Lower leg skin (tissue), 4 donors: ENCODE measurements at places on chromosomes 3 and 15.

GRCh38 chr3:42680806-42681205 lies 4.5 kb upstream of the KLHL40 start:
- peak; percentile 42 for DNase-seq

- no peak for DNase-seq
Observed at GRCh38 chr3:63015614-63016309, 140.5 kb upstream of the CADPS start.

DNA sequence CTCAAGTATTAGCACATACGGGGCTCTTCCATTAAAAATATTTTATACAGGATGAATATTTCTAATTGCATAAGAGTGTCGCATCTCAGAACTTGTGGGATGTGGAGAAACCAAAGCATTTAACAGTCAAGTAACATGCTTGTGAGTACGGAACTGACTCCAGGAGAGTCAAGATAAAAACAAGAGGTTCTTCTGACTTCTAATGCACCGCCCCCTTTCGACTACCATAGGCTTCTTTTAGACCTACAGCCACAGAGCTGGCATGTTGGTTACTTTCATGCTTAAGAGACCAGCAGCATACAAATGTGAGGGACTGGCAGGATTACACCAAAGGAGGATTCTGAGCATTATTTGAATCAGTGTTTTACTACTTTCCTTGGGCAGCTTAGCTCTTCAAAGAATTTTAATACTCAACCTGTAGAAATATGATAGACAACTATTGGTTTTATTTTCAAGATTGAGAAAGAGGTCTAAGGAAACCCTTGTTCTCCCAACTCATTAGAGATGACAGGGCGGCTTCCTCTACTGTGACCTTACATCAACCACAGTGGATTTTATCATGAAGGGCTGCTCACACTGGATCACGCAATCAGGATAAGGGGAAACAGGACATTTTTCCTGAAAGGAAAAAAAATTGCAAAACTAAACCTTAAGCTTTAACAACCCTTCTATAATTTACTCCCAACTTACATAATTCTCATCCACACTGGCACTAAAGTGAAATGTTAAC lies 14.0 kb downstream of the ETV5 start:
- no peak for DNase-seq

DNA sequence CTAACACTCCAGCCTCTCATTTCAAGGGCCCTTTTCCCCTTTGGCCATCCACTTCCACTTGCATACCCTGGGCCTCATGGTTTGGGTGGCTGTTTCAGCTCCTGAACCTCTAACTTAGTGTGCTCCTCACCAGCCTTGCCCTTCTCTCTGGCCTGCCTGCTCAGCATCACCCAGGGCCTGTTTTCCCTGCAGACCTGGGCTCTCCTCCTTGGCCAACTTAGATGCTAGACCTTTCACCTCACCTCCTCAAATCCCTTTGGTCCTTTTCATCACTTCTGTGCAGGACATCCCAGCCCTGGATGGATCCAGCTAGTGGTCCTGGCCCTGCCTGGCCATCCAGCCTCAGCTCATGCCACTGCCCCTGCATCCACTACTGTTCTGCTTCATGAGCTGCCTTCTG lies 95.4 kb downstream of the CACNA1D start:
- DNase-seq = no peak

- DNase-seq = no peak
Observed at GRCh38 chr3:178778589-178778988, 242.4 kb downstream of the KCNMB2 start.

DNA sequence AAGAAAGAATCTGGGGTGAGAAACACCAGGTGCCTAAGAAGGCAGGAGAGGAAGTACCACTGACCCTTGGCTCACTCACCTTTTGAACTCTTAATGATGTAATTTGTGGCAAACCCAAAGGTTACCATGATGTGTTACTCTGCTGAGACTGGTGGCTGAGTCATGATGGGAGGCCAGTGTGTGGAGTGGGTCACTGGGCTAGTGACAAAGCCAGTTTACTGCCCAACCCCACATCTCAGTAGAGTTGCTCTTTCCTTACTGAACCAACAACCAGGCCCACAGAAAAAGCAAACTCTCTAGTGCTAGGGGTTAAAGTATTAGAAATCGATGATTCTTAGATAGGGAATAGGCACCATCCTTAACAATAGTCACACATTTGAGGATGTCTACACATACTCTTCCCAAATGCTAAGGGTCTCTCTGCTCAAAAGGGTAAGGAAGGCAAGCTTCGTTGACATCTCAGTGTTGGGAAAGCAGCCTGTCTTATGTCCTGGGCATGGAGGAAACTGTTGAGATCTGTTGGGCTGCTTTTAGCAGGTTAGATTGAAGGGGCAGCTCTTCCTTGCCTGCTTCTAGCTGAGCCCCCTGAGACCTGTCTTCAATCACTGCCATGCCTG lies 3.1 kb downstream of the RBP2 start:
- no peak for DNase-seq

DNA sequence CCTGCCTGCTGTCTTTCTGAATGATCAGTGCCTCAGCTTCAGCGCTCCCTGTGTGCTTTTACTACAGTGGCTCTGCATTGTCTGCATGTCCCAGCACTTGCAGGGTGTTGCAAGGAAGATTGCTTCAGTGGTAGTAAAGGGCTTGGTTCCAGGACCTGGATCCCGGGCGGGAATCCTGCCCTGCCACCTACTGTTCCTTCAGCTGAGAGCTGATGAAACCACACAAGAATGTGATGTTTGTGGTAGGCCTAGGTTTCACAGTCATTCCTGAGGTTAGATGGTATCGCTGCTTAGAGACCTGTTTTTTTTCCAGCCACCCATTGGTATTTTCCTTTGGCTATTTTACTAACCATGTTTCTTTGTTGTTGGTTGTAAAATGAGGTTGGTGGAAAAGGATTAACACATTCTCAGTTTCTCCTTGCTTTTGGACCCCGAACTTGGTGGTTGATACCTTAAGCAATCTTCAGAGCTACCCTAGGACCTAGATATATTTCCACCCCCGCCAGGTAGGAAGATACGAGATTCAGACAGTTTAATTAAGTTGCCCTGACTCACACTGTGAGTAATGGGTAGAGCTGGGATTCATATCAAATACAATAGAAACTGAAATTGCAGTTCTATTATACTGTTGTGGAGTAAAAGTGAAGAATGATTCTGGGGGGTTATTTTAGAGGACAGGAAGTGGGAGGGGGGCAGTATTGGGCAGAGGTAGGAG lies 11.4 kb downstream of the GPR87 start:
- DNase-seq = peak; percentile 81

DNA sequence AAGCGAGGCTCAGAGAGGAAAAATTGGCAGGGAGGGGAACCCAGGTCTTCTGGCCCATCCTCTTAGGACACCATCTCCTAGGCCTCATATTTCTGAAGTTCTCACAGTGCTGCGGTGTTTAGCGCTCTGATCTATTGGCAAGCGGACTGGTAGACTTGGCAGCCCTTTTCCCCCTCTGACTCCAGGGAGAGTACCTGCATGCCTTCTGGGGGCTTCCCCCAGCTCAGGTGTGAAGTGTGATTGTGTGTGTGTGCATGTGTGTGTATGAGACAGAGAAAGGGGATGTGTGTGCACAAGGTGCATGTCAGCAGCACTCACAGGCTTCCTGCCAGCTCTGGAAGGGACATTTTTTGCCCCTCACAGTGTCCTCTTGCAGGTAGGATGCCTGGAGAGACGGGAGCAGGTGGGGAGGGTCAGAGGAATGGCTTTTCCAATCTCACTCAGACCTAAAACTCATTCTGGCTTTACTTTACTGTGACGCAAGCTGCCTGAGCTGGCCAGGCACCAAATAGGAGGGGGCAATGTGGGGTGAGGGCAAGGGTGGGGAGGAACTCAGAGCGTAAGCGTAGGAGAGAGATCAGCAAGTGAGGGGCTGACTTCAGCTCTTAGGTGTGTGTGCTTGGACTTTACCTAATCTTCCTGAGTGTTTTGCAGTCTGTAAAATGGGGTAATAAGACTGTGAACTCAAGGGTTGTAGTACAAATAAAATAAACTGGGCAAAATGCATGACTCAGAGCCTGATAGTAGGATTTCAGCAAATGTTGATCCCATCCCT lies 4.0 kb upstream of the IL17RE start:
- no peak for DNase-seq

DNA sequence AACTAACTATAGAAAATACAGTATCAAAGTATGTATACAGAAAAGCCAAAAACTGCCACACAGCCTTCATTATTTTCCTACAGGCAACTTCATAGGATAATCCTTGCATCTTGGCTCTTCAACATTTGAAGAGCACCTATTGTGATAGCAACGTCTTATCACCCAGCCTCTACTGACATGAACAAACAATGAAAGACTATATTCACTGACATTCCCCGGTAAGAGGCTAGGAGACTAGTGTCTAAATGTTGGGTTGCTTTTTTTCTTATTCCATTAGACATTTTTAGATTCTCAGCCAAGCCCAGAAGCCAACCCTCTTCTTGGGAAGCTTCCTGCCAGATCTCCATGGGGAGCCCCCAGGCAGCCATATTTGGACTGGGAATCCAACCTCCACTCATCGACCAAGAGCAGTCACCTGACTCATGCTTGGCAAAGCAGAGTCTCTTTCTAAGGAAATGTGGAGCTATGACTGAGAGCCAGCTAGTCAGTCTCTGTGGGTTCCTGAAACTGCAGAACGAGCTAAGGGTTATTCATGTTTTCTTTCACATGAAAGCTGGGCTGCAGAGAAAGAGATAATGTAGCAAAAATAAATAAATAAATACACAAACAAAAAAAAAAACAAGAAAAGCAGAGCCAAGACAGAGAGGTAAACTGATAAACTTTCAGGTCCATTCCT lies 227.5 kb downstream of the MAGI1 start:
- no peak for DNase-seq

- DNase-seq = no peak
Observed at GRCh38 chr3:78724859-78725258, 1042.9 kb downstream of the ROBO1 start.

GRCh38 chr3:35931867-35932266 lies 292.5 kb downstream of the ARPP21 start:
- DNase-seq = no peak

DNA sequence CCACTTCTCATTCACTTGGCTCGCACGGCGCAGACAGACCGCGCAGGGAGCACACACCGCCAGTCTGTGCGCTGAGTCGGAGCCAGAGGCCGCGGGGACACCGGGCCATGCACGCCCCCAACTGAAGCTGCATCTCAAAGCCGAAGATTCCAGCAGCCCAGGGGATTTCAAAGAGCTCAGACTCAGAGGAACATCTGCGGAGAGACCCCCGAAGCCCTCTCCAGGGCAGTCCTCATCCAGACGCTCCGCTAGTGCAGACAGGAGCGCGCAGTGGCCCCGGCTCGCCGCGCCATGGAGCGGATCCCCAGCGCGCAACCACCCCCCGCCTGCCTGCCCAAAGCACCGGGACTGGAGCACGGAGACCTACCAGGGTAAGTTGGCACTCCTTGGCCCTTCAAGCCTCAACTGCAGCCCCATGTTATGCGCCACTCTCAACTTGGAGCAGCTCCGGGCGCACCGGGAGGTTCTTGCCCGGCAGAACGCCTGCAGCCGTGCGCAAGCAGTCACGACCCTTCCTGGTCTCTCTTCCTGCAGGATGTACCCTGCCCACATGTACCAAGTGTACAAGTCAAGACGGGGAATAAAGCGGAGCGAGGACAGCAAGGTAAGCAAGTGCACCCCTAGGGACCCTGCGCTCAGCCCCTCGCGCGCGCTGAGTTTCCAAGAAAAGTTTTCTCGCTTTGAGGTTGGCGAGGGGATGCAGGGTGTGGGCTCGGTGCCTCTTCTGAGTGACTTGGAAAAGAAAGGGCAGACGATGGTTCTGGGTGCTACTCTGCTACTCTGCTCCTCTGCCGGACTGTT lies at the start of gene BHLHE40:
Gene BHLHE40, plus strand, starts transcription at position 10 of the 801 bp plus-strand sequence. Its CDS starts 282 bp downstream, at position 292.
- DNase-seq = no peak

GRCh38 chr3:29826712-29827111 lies 545.8 kb downstream of the RBMS3 start:
- DNase-seq = no peak

GRCh38 chr3:56748663-56749231 lies 53.0 kb downstream of the ARHGEF3 start:
- no peak for DNase-seq

- DNase-seq = no peak
Observed at GRCh38 chr3:195587824-195588223, 4.1 kb upstream of the APOD start.

- DNase-seq = no peak
Observed at GRCh38 chr3:141392897-141393734, 24.8 kb downstream of the ZBTB38 start.

- DNase-seq = no peak
Observed at GRCh38 chr3:157239082-157239704, 79.2 kb upstream of the CCNL1 start.

GRCh38 chr3:113844622-113845222 lies 6.1 kb downstream of the GRAMD1C start:
- DNase-seq = no peak

GRCh38 chr3:173911446-173911845 lies 513.9 kb downstream of the NLGN1 start:
- DNase-seq = no peak

DNA sequence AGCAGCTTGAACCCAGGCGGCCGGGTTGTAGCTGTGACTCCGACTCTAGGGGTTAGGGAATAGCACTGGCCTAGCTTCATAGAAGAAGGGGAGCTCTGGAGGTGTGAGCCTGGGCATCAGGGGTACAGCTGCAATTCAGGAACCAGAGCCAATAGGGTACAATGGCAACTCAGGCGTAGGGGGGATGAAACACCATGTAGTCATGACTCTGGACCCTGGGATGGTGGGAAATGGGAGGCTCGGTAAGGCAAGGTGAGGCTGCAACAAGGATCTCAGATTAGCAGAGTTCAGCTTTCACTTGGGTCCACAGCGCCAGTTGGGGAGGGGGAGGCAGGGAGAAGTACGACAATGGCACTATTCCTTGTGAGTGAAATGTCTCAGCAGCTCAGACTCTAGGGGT lies 210.2 kb upstream of the LYSMD4 start:
- peak; percentile 1 for DNase-seq

DNA sequence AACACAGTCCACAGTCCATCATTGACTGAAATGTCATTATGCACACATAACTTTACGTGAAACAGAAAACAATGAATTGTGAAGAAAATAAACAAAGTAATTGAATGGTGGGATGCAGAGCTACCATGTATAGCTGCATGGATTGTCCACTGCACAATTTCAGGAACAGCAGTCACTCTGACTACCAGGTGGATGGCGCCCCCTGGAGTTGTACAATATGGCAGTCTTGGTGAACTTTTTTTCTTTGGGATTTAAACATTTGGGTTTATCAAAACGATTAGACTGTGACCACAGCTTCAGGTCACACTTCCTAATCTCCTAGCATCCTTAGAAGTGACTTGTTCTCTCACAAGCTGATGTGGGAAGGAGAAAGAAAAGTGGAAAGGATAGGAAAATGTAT lies 48.9 kb upstream of the TCF12 start:
- DNase-seq = no peak

GRCh38 chr3:45730409-45731154 lies 41.4 kb downstream of the SACM1L start:
- no peak for DNase-seq

GRCh38 chr15:29433507-29434248 lies 164.1 kb upstream of the NSMCE3 start:
- no peak for DNase-seq

GRCh38 chr3:46559091-46559704 lies 6.9 kb downstream of the LRRC2 start:
- DNase-seq = no peak

- peak; percentile 24 for DNase-seq
Observed at GRCh38 chr15:51647128-51647562, 24.6 kb upstream of the DMXL2 start.

GRCh38 chr15:60573936-60574335 lies 95.0 kb upstream of the ICE2 start:
- DNase-seq = no peak
